Right ventricle myocardium superior (tissue), 1 donor: ENCODE measurements at places on chromosomes 6 and 20.

DNA sequence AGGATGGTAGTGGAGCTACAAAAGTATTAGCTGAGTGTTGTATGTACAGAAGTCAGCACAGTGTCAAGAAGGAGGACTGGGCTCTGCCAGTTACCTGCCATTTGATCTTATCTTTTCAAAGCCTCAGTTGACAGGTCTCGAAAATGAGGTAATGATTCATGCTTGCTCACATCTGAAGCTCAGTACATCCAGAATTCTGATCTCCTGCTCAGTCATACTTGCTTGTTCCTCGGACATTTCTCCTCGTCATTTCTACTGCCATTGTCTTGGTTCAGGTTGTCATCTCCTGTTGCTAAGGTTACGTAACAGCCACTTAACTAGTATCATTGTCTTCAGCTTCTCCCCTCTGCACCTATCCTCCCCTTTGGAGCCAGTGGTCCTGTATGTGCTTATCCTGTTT lies 89.5 kb downstream of the SLX4IP start:
- no peak for DNase-seq

DNA sequence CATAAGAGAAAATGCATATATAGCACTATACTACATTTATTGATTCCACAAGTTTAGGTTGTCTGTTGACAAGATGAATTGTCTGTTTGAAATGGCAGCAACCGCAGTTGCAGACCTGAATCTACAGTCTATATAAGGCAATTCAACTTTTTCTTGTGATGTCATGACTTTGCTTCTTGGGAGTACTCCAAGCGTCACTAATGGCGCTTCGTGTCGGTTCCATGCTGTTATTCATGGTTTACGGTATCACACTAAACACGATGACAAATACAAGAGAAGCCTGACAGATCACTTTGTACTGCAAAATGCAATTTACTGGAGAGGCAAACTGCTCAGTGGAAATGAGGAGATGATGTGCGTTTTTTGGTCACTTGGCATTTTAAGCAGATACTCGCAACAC lies 280.3 kb upstream of the TCF21 start:
- DNase-seq: no peak

DNA sequence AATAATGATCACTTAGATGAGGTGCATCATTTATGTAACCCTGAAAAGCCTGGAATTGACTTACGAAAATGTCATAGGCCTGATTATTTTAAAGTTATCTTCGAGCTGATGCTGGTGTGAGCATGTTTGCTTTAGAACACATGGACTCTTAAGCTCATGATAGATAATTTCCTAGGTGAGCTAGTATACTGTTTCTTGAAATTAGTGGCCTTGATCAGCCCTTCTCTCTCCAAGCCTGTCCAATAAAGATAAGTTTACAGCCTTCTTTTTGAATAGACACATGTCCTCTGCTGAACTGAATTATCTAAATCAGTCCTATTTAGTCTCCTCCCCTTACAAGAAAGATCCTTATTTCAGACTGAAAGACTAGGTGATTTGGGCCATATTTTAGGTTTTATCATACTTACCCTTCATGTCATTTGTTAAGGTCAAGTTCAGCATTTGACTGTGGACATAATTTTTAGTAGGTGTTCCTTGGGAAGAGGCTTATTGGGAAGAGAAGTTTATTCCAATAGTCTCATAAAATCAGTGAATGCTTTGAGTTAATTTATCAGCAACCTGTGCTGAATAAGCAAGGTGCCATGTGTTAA lies 15.3 kb downstream of the FOXO3 start:
- no peak for DNase-seq

GRCh38 chr6:161161889-161162624 lies 111.8 kb downstream of the AGPAT4 start:
- DNase-seq: no peak

- DNase-seq: no peak
Observed at GRCh38 chr6:107778265-107778664, 45.8 kb downstream of the SCML4 start.

GRCh38 chr6:100379386-100379785 lies 85.3 kb downstream of the SIM1 start:
- DNase-seq: no peak

DNA sequence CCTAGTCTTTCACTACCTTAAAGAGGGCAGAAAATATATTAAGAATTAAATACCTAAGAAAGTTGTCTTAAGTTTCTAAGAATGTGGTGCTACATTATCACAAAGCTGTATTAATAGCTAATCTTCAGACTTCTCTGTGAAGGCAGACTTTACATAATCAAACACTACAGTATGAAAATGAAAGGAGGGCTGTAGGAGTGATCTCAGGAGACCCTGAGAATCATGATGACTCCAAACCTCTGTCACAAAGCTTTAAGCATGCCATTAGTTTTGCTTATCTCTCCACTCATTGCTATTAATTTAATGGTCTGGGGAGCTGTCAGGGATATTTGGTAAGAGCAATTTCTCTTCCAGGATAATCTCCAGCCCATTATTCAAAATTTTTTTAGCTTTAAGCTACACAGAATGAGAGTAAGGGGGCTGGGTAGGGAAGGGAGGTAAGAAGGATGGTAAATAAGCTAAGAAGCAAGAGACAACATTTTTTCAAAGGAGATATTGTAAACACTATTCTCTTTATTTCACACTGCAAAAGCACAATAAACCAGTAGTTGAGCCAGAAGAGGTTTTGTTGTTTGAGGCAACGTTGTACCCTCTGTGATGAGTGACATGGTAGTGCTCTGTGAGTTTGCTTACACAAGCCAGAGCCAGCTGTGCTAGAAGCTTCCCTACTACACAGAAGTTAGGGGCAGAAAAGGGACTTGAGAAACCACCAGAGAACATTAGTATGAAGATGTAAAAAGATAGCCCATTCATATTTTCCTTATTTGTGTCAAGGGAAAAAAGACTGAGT lies 258.8 kb downstream of the GMDS start:
- DNase-seq: no peak

DNA sequence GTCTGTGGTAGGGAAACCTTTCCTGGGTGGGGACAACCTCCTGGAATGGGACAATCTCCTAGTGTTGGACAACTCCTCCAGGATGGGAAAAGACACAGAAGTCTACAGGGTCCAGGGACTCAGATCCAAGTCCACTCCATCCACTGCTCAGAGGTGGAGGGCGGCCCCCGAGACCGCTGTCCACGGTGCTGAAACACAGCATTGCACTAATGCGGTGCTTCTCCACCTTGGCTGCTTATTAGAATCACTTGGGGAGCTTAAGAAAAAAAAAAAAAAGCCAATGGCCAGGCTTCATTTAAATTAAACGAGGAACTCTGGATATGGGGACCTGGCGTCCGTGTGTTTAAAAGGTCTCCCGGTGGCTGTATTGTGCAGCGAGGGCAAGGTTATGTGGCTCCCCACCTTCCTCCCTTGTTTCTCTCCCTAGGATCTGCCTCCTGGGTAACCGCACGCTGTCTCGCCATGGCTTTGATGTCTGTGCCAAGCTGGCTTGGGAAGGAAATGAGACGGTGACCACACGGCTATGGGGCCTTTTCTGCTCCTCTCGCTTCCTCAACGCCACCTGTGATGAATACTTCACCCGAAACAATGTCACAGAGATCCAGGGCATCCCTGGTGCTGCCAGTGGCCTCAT lies 12.0 kb downstream of the SLC12A5 start:
- no peak for DNase-seq

DNA sequence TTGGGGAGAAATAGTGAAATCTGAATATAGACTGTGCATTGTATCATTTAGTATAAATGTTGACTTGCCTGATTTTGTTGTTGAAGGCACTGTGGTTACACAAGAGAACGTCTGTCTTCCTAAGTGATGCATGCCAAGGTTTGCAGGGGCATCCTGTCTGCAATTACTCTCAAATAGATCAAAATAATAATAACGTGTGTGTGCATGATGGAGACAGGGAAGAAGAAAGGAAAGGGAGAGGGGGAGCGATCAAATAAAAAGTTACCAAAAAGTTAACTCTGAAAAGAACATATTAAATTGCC lies 14.4 kb downstream of the PREX1 start:
- no peak for DNase-seq

GRCh38 chr20:45897692-45898091 lies 6.6 kb downstream of the CTSA start:
- no peak for DNase-seq

- DNase-seq: no peak
Observed at GRCh38 chr6:135440087-135440792, 57.3 kb downstream of the AHI1 start.

DNA sequence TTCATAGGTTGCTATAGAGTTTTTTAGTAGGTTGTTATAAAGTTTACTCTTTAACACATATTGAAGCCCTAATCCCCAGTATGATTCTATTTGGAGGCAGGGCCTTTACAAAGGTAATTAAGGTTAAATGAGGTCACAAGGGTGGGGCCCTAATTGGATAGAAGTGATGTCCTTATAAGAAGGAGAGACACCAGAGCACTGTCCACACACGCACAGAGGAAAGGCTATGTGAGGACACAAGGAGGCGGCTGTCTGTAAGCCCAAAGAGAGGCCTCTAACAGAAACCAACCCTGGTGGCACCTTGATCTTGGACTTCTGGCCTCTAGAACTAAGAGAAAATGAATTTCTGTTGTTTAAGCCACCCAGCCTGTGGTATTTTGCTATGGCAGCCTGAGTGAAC lies 98.5 kb downstream of the GJA10 start:
- DNase-seq: no peak

DNA sequence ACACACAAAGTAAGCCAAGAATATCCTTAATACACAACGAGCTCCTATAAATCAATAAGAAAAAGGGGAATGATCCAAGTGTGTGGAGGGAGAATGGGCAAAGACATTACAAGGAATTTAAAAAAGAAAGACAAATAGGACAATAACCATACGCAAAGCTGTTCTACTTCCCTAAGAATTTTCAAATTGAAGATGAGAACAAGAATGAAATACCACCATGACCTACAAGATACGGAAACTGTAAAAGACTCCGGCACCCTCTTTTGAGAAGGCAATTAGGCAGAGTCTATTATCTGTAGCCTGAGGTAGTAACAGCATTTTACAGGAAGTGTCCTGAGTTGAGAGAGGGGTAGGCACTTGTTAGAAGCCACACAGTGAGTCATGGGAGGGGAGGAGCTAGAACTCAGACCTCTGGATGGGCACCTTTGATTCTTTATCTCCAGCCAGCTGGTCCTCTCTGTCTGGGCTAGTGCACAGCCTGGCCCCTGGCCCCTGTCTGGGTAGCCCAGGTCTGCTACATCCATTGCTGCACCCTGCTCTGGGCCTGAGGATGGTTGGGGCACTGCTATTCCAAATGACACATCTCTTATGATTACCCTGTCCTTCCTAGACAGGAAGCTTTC lies 15.3 kb downstream of the RSPO4 start:
- DNase-seq: no peak

GRCh38 chr20:5535125-5535756 lies 215.0 kb upstream of the SHLD1 start:
- no peak for DNase-seq
